Activated CD4-positive, alpha-beta T cell treated with anti-CD3 and anti-CD28 coated beads, Interleukin-2, amount 10 ng/mL, durations not matched to agents 7 days and 5 days (primary cell): ENCODE measurements at places on chromosomes 6 and 20. TPM values are rescaled to one million over a fixed set of nuclear protein-coding genes. Genes with fewer than 3 reads are reported as not detected.

DNA sequence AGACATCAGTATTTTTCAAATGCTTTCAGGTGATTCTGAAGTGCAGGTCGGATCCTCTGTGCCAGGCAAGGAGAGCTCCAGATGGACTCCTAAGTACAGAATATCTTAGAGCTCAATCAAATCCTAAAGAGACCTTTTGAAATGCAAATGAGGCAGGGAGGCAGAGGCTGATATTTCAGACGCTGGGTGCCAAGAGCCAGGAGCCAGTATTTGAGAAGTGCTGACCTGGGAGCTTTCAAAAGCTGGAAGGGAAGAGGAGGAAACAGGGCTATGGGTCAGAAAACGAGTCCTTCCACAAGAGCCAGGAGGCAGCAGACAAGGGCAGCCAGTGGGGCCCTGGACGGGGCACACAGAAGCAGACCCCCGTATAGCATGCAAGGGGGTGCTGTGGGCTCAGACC, 46.1 kb upstream of the DSN1 start:
- DNase-seq, result no peak
- no peaks in the 10 kb centered on the region for H3K36me3 ChIP-seq
- peaks cover 3% of the 10 kb centered on the region for H3K27me3 ChIP-seq
- H3K27ac ChIP-seq, result no peak overlapping the region
- H3K4me1 ChIP-seq, result no peaks in the 10 kb centered on the region
- no peak overlapping the region for H3K4me3 ChIP-seq

DNA sequence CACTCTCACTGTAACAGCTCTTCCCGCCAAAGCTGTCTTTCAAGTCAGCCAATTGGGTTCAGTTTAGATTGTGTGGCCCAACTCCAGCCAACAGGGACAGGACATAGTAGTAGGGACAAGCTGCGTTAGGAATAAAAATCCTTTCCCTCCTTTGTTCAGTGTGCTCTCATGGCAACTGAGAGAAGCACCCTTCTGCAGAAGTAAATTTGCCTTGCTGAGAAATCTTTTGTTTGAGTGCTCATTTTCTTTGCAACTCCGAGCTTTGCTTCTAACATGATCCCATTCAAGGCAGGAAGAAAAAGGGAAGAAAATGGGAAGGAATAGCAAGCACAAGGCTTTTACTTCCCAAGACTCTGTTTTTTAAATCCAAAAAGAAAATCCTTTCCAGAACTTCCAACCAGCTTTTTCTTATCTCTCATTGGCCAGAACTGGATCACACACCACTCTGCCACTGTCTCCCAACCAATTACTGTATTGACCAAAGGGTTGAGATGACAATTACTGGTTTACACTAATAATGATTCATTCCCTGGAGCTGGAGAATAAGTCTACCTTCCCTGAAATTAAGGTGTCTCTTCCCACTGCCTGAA, 52.7 kb downstream of the STX11 start:
- H3K4me1 ChIP-seq, result peaks cover 5% of the 10 kb centered on the region
- no peak for DNase-seq
- H3K4me3 ChIP-seq, result no peak overlapping the region
- H3K27me3 ChIP-seq, result peaks cover 42% of the 10 kb centered on the region
- peaks cover 5% of the 10 kb centered on the region for H3K36me3 ChIP-seq

Gene KCNG1
- total RNA-seq, result not detected

DNA sequence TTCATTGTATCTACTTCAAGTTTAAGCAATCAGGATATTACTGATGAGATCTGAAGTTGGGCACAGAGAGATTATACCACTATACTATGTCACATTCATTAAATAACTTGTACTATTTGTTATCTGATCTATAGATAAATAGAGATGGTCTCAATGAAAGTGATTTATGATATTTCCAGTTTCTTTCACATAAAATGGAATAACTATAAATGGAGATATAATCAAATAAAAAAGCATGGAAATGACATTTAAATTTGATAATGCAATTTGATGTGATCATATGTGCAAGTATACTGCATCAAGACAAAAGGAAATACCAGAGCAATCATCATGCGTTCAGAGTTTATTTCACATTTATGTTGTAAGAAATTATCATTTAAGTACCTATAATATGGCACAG, 368.9 kb downstream of the PKHD1 start:
- no peak for DNase-seq
- no peak overlapping the region for H3K4me3 ChIP-seq
- no peak overlapping the region for H3K27ac ChIP-seq
- H3K36me3 ChIP-seq, result no peaks in the 10 kb centered on the region

Gene POM121L2
- not detected for total RNA-seq
